Activated CD4-positive, alpha-beta T cell treated with anti-CD3 and anti-CD28 coated beads, Interleukin-10, Interleukin-2, amounts not matched to agents 100 ng/mL and 50 ng/mL, durations not matched to agents 16 hours and 8 hours (primary cell): ENCODE measurements at places on chromosomes 4 and X.

- no peak for DNase-seq
Observed at GRCh38 chr4:47526281-47526680, 41.2 kb downstream of the ATP10D start.

GRCh38 chr4:123405267-123405865 is 8.8 kb downstream of the SPRY1 start:
- no peak for DNase-seq

DNA sequence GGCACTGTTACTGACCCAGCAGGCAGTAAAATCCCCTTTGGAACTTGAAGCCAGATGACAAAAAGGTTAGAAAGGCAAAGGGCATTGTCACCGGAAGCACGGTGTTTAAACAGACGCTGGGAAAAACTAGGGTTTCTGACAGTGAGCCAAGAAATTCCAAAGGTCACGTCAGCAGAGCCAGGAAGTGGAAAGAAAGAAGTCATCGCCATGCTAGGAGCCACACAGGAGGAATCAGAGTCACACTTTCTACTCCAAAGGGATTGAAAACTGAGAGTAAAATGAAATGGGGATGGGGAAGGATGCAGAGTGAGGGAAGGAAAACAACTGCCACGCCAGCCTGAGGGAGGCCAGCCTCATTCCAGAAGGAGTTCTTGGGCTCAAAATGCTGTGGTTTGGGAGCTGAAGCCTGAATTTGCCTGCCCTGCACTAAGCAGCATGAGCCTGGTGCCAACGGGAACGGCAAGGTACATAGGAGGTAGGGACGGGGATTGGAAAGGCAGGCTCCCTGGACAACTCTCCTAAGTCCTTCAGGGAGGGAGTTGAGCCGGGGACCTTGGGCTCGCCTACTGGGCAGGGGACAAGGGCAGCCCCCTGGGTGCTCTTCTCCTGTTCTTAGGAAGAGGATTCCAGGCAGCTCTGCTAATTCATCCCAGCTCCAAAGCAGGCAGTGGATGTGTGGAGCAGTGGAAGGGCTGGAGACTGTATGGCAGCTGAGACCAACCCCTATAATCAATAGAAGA is 66.8 kb downstream of the SOWAHB start:
- DNase-seq: no peak

DNA sequence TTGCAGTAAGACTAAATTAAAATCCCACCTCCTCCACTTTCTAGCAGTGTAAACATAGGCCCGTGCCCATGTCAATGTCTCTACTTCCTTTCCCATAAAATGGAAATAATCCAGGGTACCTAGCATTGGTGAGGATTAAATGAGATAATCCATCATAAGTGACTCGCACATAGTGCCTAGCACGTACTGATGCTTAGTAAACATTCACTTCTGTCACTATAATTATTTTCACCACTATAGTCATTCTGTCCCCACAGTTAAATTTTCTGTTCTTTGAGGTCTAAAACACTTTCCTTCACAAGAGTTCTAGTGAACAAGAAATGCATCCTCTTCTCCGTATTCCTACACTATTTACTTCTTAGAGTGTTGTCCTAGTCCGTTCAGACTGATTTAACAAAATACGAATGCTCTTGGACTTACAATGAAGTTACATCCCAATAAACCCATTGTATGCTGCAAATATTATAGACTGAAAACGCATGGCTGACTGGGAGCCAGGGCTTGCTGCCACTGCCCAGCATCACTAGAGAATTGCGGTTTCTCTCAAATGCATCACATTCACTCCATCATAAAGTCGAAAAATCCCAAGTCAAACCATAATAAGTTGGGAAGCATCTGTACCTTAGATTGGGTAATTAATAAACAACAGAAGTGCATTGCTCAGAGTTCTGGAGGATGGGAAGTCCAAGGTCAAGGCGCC is 10.6 kb downstream of the ARAP2 start:
- no peak for DNase-seq
